ENCODE measurements at places on chromosomes 2 and 18.

DNA sequence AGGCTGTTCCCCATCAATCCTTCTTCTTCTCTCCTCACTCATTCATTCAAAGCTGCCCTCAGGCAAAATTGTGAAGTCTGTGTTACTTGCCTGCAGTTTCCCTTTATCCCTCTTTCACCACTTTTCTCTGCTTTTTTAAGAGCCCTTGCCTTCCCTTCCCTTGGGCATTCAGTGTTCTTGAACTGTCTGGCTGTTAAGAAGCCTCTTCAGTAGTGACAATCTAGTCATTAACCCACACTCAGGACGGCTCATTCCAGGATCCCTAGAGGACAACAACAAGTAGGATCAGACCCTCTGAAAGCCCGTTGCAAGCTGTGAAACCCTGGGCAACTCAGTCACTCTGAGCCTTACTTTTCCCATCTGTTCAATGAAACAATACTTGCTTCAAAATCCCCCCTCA lies 615.7 kb downstream of the EPHA4 start:
- DNase-seq = no peak

DNA sequence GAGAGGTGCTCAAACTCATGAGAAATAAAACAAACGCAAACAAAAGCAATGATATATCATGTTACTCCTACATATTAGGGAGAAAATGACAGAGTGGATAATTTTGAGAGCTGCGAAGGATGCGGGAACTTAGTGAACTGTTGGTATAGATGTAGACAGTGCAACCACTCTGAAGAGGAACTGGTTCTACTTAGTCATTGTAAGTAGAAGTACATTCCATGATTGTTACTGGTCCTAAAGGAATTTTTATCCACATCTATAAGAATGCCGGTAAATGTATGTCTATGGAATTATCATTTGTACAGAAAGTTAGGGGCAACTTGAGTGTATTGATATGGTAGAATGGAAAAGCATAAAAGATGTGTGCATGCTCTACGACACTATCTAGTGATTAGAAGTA lies 1238.4 kb downstream of the LRP1B start:
- no peak for DNase-seq

- DNase-seq = no peak
Observed at GRCh38 chr2:119494163-119494790, 30.0 kb downstream of the SCTR start.

DNA sequence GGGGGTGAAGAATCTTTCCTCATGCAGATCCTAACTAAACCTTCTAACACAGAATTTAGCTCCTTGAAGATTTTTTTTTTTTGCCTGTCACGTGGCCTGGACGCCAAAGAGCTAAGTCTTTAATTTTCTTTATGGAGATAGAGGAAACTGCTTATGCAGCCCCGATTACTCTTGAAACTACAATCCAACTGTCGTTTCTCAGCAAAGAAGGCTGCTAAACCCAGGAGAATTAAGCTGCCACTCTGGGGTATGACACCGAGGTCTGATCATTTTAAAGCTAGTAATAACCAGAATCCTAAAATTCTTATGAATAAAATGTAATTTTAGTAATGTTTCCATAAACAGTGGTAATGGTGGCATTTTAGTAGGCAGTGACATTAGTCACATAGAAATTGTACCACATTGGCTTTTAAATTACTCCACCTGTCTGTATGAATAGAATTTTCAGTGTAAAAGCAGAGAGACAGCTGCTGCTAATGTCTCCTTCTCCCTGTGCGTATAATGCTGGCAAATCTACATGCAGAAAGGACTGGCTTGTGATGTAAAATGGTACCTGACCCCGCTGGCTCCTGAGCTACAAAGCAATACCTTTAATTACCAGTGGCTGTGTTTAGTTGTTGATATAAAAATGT lies 86.5 kb downstream of the MEIS1 start:
- DNase-seq = no peak

- no peak for DNase-seq
Observed at GRCh38 chr2:19577723-19578122, 219.3 kb upstream of the OSR1 start.

DNA sequence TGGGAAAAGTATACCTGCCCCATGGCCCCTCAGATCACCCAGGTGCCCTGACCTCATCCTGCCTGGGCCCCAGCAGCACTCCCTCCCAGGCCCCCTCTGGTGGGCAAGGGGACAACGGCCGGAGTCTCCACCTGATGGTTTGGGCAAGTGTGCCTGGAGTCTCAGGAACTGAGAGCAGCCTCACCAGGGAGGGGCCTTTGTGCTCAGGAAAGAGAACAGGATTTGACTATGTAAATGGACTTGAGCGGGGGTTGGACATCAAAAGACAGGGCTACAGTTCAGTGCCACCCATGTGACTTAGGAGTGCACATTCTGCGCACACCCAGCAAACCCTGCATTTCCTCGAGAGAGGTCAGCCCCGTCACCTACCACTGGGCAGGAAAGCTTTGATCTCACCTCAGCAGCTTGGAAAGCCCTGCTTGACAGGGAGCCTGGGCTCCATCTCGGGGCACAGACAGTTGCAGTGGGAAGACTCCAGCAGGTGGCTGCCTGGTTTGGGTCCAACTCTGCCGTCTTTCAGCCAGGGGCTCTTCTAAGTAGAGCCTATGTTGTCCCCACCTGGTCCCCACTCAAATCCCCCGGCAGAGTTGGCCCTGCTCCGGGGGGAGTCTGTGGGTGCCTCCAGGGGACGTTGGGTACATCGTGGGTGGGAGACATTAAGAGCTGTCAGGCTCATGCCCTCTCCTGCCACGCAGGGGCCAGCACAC lies 3.3 kb downstream of the INPP5D start:
- DNase-seq = peak; percentile 41

- DNase-seq = no peak
Observed at GRCh38 chr18:669077-669476, 11.6 kb downstream of the TYMS start.

- DNase-seq = no peak
Observed at GRCh38 chr2:15669375-15669910, 77.8 kb downstream of the DDX1 start.

DNA sequence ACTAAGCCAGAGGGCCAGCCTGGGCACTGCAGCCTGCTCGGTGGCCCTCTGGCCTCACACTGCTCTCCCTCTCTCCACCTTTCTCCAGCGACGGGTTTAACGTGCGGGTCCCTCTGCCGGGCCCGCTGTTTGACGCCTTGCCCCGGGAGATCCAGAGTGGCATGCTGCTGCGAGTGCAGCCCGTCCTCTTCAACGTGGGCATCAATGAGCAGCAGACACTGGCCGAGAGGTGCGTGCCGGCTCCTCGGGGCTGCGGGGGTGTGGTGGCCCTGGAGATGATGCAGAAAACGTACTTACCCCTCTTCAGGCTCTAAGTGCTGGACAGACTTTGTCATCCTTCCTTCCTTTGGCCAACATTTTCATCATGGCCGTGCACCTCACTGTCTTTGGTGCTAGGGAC lies 42.4 kb downstream of the COA5 start:
- DNase-seq = no peak
